ENCODE measurements at places on chromosomes 4 and X.

GRCh38 chrX:10656214-10656613, 35.8 kb upstream of the MID1 start:
- H3K27ac ChIP-seq, result no peak overlapping the region
- peaks cover 3% of the 10 kb centered on the region for H3K27me3 ChIP-seq

DNA sequence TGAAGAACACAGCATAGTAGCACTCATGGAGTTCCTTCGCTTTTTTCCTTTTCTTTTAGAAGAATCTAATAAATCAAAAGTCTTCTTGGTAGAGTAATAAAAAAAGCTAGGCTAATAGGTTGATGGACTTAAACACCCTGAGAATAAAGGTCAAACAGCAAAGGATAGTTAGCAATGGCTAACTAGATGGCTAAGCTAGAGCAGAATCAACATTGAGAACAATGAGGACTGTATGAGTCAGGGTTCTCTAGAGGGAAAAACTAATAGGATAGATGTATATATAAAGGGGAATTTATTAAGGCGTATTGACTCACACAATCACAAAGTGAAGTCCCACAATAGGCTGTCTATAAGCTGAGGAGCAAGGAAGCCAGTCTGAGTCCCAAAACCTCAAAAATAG, 550.9 kb downstream of the GLUD2 start:
- H3K27ac ChIP-seq, result no peak overlapping the region
- H3K4me1 ChIP-seq, result no peaks in the 10 kb centered on the region
- no peaks in the 10 kb centered on the region for H3K36me3 ChIP-seq
- H3K4me3 ChIP-seq, result no peak overlapping the region
- H3K27me3 ChIP-seq, result no peaks in the 10 kb centered on the region

GRCh38 chr4:175946472-175947116, 119.0 kb upstream of the WDR17 start:
- H3K4me1 ChIP-seq, result peaks cover 4% of the 10 kb centered on the region
- no peak overlapping the region for H3K27ac ChIP-seq
- H3K27me3 ChIP-seq, result peaks cover 2% of the 10 kb centered on the region
- H3K4me3 ChIP-seq, result no peak overlapping the region
- H3K36me3 ChIP-seq, result no peaks in the 10 kb centered on the region

DNA sequence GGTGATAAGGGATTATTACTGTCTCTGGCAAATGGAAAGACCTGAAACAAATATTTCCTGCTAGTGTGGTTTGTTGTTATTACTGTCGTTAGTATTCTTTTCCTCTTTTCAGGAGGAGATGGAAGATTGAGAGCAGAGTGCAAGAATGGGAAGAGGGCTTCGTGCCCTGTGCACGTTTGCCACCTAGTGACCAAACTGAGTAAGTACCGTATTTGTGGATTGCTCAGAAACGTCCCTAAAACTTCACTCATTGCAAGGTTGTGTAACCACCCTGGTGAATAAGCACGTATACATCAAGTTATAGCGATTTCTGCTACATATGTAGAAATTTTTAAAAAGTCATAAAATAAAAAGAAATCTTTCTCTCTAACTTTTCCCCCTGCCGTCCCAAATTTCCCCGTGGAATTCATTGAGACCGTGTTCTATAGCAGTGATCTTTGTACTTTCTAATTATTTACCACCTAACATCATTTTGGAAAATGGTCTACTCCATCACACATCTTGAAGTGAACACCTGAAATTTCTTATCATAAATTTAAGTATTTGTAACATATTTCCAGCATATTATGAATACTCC, 24.3 kb downstream of the LINC00632 start:
- no peak overlapping the region for H3K27ac ChIP-seq
- no peak overlapping the region for H3K4me3 ChIP-seq
- H3K4me1 ChIP-seq, result no peaks in the 10 kb centered on the region

DNA sequence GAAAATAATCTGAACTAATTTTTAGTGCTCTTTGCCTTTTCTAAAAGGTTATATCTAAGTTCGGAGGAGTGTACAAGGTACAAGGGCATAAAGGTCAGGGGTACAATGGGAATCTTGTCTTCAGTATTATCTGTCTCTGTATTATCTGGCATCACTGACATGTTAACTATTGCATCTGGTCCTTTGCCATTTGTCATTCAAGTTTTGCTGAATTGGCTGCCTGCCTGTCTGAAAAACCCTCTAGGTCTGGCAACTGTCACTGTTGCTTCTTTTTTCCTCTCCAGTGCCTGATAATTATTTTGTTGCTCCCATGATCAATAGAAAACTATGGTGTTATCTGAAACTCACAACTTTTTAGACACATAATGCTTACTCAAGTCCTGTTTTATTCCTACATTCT, 112.5 kb upstream of the STK26 start:
- H3K4me1 ChIP-seq, result peaks cover 2% of the 10 kb centered on the region
- no peaks in the 10 kb centered on the region for H3K27me3 ChIP-seq
- no peak for DNase-seq
- no peaks in the 10 kb centered on the region for H3K36me3 ChIP-seq
- no peak overlapping the region for H3K27ac ChIP-seq
- no peak overlapping the region for H3K4me3 ChIP-seq

DNA sequence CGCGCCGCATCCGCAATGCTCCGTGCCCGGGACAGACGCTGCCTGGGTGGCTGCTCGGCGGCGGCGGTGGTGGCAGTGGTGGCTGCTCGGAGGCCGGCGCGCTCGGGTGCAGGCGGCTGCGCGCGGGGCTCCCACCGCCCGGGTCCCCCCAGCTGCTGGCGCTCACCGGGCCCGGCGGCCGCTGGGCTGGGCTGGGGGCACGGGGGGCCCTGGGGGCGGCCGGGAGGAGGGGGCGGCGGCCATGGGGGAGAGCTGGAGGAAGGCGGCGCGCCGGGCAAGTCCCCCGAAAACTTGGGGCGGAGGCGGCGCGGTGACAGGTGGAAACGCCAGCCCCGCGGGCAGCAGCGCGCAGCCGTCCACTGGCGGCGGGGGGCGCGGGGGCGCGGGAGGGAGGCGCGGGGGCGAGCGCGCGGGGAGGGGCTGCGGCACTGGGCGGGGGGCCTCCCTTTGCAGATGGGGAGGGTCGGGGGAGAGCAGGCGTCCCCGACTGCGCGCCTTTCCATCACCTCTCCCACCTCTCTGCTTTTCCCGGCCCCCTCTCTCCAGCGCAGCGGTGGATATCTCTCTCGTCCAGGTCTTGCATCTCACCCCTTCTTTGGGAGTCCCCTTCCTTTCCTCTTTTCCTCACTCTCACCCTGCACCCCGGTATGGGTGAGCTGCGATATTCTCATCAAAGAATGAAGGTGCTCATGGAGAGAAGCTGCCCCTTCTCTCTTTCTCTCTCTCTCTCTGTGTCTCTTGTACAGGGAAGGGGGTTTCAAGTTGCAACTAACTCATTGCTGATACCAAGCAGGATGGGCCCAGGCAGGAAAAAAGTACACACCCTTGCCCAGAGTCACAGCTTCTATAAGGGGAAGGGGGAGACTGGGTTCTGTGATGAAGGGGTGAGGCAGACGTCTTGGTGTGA, 83.7 kb upstream of the DHRSX start:
- no peak for DNase-seq
- peak overlapping the region; percentile 29 for H3K27ac ChIP-seq
- peaks cover 25% of the 10 kb centered on the region for H3K27me3 ChIP-seq
- peaks cover 11% of the 10 kb centered on the region for H3K4me1 ChIP-seq

DNA sequence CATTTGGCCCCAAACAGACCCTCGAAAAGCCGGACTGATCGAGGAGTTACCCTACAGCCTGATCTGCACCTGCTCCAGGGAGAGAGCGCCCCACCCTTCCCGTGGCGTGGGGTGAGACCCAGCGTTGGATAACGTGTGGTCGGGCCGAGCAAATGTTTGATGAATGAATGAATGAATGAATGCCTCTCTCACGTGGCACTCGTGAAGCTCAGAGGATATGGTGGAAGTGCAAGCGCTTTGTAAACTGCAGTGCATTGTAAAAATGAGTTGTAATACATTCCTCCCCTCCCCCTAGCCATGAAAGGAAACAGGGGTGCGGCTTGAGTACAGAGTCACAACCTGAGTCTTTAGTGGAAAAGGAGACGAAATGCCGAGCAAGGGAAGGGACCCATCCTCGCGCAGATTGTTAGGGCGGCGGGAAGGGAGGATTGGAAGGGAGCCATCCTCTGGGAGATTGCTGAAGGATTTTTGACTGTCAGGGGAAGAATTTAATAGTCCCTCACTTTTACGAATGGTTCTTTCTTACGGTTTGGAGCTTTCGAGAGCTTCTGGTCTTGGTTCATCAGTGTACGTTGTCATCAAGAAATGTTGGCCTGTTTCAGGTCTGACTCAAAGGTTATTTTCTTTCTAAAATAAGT, 772 bp upstream of the FBXW7 start:
- H3K36me3 ChIP-seq, result peaks cover 18% of the 10 kb centered on the region
- no peak for DNase-seq
- H3K4me1 ChIP-seq, result peaks cover 38% of the 10 kb centered on the region
- H3K27ac ChIP-seq, result peak overlapping the region; percentile 97
- peak overlapping the region; percentile 97 for H3K4me3 ChIP-seq
- H3K27me3 ChIP-seq, result no peaks in the 10 kb centered on the region

DNA sequence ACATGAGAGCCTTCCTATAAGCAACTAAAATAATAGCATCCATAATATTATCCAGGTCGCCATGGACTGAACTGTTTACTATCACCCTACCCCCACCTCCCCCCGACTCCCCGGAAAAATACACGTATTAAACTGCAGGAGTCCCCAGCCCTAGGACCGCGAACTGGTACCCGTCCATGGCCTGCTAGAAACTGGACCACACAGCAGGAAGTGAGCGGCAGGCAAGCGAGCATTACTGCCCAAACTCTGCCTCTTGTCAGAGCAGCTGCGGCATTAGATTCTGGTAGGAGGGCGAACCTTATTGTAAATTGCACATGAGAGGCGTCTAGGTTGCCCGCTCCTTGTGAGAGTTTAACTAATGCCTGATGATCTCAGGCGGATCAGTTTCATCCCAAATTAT, 405.8 kb upstream of the ADGRL3 start:
- H3K36me3 ChIP-seq, result no peaks in the 10 kb centered on the region
- no peak for DNase-seq
- H3K4me1 ChIP-seq, result no peaks in the 10 kb centered on the region
- no peak overlapping the region for H3K4me3 ChIP-seq

DNA sequence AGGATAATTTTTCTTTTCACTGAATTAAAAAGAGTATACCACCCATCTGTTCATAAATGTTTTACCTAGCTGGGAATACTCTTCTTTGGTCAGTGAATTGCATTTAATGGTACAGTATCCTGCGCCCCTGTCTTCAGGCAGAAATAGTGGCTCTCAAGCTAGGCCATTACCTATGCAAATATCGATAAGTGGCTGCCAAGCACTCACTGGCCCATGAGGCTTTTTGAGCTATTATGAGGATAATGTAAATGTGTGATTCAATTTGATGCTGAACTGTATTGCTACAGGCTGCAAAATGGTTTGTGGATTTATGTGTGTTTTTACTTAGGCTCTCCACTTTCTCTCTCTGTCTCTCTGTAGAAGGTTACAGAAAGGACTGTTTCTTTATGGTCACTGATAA, 30.1 kb upstream of the MTMR1 start:
- H3K4me1 ChIP-seq, result no peaks in the 10 kb centered on the region
- peaks cover 25% of the 10 kb centered on the region for H3K36me3 ChIP-seq
- no peak for DNase-seq
- no peaks in the 10 kb centered on the region for H3K27me3 ChIP-seq

DNA sequence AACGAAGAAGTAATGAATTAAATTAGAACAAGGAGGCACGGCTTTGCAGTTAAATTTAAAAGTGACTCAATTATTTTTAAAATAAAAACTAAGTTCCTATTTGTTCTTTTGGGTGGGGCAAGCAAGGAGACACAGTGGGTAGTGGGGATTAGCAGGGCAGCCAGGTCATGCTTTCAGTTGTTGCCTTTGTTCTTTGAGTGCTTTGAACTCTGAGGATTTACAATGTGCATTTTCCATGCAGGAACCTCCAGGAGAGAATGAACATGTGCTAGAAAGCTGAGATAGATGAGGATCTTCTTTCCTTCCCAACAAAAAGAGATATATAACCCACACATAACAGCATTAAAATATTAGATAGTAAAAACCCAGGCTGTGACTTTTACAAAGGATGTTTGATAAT, 420.4 kb upstream of the CTSO start:
- no peak overlapping the region for H3K4me3 ChIP-seq
- no peak for DNase-seq
- H3K4me1 ChIP-seq, result no peaks in the 10 kb centered on the region
- H3K27ac ChIP-seq, result no peak overlapping the region

- H3K36me3 ChIP-seq, result no peaks in the 10 kb centered on the region
- no peaks in the 10 kb centered on the region for H3K27me3 ChIP-seq
- no peak for DNase-seq
These were observed 396.6 kb upstream of the RPS6KA3 start for GRCh38 chrX:20663336-20663735.

DNA sequence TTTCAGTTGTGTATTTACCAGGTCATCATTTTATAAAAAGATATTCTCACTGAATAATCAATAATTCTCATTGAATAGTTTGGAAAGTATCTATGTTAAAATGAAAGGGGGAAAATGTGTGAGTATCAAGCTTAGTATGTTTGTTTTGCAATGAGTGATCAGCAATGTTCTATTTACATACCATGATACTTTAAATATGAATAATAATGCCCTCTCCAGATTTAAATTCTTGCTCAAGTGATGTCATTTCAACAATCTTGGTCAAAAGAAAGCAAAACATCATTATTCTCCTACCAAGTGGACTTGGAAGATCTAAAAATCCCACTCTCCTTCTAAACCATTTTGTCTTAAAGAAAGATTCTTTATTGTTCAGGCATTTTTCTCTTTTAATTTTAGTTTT, 42.1 kb upstream of the ANKRD50 start:
- H3K4me1 ChIP-seq, result no peaks in the 10 kb centered on the region
- H3K27ac ChIP-seq, result no peak overlapping the region
- no peaks in the 10 kb centered on the region for H3K36me3 ChIP-seq
- no peak for DNase-seq

- H3K27me3 ChIP-seq, result peaks cover 2% of the 10 kb centered on the region
- DNase-seq, result no peak
- no peak overlapping the region for H3K27ac ChIP-seq
- H3K4me1 ChIP-seq, result no peaks in the 10 kb centered on the region
- H3K4me3 ChIP-seq, result no peak overlapping the region
- H3K36me3 ChIP-seq, result no peaks in the 10 kb centered on the region
These were observed 29.1 kb upstream of the CT55 start for GRCh38 chrX:135200297-135200696.

DNA sequence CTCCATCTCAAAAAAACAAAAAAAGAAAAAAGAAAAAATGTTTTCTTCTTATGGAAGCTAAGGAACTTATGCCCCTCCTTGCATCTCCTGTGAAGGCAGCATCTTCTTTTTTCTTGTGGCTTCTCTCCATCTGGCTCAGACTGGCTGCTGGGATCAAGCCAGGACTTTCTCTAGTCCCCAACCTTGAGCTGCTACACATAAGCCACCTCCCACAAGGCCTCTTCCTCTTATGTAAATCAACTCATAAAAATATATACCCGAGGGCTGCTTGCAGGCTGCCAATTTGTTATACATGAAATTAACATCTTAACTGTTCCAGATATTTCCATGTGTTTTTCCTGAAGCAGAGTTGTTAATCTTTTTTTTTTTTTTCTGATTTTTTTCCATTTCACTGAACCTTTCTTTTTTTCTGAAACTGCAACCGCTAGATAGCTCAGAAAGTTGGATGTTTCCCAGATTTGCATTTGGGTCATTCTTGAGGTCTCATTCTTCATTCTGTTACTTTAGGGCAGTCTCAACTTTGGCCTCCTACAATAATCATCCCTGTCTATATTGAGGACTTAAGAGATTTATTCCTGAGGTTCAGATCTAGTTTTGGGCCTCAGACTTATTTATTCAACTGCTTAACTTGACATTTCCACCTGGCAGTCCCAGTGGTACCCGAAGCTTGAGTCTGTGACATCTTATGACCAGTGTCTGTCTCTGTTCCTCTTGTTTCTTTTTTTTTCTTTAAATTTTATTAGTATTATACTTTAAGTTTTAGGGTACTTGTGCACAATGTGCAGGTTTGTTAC, 10.3 kb downstream of the SNX25 start:
- peak overlapping the region; percentile 72 for H3K27ac ChIP-seq
- peak overlapping the region; percentile 78 for H3K4me3 ChIP-seq
- peaks cover 43% of the 10 kb centered on the region for H3K4me1 ChIP-seq
- peaks cover 7% of the 10 kb centered on the region for H3K36me3 ChIP-seq
- no peak for DNase-seq

Measured in memory B cell (primary cell).